ENCODE measurements at places on chromosomes 5 and 9.

DNA sequence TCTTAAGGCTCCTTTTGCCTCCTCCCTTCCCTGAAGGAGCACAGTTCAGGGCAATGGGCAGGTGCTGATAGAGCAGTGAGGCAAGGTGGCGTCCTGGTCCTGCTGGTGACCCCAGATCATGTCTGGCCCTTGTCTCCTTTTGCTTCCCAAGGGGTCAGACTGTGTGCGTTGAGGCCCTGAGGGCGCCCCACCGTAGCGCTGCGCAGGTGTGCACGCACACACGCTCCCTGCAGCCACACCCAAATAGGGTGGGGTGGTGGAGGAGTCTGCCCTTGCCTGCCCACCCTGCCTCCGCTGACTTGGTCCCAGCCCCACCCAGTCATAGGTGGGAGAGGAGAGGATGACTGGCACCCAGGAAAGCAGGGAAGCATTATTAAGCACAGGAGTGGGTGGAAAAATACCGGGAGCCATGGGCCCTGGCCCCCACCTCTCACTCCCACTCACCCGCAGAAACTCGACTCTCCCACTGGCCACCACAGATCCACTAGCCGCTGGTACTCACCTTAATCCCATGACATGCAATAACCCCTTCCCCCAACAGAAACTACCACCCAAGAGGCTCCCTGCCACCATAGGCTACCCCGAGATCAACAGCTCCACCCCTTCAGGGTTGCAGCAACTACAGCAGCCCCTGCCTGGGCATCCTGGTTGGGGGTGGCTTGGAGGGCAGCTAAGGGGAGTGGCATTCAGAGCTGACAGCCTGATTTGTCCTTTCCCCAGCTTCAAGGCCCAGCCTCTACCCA, 16.7 kb downstream of the PDLIM4 start:
- DNase-seq = no peak

- DNase-seq = no peak
Observed at GRCh38 chr5:13357929-13358328, 586.6 kb downstream of the DNAH5 start.

DNA sequence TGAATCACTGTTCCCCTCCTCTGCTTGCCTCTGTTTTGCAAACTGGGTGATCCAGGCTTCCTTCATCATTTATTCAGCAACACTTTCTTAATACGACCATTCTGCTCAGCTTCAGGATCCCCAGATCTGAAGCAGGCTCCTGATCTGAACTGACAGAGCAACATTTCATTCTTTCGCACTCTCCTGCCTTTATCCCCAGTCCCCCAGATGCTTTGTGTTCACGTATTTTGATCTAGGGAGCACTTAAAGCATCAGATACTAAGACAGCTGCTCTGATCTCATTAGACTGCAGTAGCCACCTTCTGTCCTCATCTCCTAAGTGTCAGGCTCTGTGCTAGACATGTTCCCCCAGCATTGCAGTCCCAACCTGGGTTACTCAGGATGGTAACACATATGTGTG, 158.0 kb downstream of the TRIO start:
- no peak for DNase-seq

- DNase-seq = peak; percentile 91
Observed at GRCh38 chr5:151699071-151699901, 12.6 kb upstream of the SPARC start.

DNA sequence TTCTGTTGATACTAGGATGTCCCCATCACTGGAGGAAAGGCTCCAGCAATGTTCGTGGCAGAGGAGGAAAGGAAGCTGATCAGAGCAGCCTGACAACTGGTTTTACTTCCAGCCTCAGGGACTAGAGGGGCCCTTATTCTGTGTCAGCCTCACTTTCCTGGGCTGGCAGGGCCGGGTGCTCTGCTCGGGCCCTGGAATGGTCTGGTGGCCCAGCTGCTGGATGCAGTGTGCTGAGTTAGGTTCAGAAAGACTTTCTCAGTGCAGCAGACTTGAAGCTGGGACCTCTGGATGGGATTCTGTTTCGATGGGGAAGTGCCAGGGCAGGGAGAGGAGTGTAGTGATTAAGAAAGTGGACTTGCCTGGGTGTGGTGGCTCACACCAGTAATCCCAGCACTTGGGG, 81.0 kb downstream of the MACROH2A1 start:
- DNase-seq = no peak

GRCh38 chr9:29866556-29866955, 2293.3 kb upstream of the C9orf72 start:
- DNase-seq = no peak

DNA sequence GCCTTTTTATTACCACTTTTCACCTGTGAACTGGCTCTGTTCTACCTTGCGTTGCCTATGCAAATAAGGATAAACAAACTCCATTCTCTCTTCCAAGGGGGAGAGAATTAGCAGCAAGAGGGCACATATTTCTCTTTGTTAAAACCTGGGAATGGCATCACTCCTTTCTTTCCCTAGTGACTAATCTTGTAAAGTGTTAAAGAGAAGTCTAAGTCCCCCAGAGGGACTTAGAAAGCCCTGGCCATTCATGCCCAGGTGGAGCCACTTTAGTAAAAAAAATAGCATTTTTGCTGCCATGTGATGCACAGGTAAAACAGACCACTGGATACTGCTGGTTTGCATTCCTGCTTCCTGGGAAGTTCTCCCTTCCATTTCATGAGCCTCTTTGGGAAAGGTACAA, 148.4 kb downstream of the MAN2A1 start:
- DNase-seq = no peak

GRCh38 chr9:116646661-116647514, 40.2 kb upstream of the TRIM32 start:
- peak; percentile 20 for DNase-seq

GRCh38 chr9:19464061-19464763, 55.4 kb downstream of the ACER2 start:
- DNase-seq = no peak

GRCh38 chr9:19913151-19913550, 124.3 kb upstream of the SLC24A2 start:
- no peak for DNase-seq

GRCh38 chr9:27387722-27388121, 90.8 kb upstream of the EQTN start:
- no peak for DNase-seq

- DNase-seq = no peak
Observed at GRCh38 chr9:84152204-84152603, 171.6 kb downstream of the RMI1 start.

- DNase-seq = no peak
Observed at GRCh38 chr9:109254317-109254716, 66.5 kb downstream of the EPB41L4B start.

- no peak for DNase-seq
Observed at GRCh38 chr9:326667-327066, 112.0 kb downstream of the DOCK8 start.

- no peak for DNase-seq
Observed at GRCh38 chr5:108919591-108920326, 172.1 kb downstream of the FER start.

GRCh38 chr9:68492806-68493205, 47.9 kb downstream of the TMEM252 start:
- DNase-seq = no peak

DNA sequence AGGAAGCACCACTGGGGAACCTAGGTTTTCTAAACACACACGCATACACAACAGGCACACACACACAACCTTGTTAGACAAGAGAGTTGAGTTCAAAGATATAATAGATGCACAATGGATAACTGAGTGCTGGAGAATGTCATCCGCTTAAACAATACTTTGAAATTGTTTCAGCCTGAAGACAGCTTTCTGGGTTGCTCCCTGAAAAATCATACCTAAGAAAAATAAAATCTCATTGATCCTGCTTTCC, 126.1 kb downstream of the TMEM161B start:
- DNase-seq = no peak

- no peak for DNase-seq
Observed at GRCh38 chr5:5165541-5166002, 25.4 kb downstream of the ADAMTS16 start.
